NCI-H526 treated with DMSO at 0.1 percent for 48 hours (cell line): ENCODE measurements at places on chromosomes 5 and 9.

DNA sequence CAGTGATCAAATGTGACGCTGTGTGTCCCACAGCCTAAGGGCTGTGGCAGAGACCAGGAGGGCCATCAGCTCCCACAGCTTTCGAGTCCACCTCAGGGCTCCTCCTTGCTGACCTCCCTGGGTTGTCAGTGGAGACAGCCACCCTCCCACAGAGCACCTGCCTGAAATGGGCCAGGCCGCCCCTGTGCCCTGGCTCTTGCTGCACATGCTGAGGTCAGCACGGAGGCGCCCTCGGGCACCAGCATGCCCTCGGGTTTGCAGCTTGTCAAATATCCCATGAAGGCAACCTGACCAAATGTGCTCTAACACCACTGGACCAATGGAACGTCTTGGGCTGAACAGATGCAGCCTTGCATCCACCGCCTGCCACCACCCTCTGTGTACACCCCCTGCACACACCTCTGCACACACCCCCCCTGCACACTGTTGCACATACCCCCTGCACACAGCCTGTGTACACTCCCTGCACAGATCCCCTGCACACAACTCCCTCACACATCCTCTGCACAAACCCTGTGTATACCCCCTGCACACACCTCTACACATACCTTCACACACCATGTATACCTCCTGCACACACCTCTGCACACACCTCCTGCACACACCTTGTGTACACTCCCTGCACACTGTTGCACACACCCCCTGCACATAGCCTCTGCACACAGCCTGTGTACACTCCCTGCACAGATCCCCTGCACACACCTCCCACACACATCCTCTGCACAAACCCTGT, 2.0 kb upstream of the CEP72 start:
- DNase-seq: no peak

GRCh38 chr5:114192108-114192507, 169.8 kb upstream of the KCNN2 start:
- DNase-seq: no peak

GRCh38 chr9:17611917-17612316, 33.1 kb downstream of the SH3GL2 start:
- DNase-seq: no peak

GRCh38 chr5:124743602-124744169, 2.8 kb downstream of the ZNF608 start:
- DNase-seq: peak; percentile 35

DNA sequence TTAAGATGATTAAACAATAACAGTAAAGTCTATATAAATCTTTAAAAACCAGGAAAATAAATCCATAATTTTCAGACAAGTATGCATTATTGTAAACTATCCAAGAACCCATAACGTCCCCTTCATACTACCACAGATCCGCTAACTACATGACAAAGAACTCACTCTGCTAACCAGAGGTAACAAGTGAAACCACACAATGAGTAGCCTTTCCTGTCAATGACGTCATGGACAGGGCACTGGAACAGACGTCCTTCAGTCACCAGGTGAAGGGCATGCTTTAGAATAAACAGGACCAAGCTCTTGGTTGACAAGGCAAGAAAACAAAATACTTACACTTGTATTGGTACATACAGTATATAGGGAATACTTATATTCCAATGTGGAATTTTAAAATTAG, 45.2 kb downstream of the RNF130 start:
- DNase-seq: no peak
